ENCODE measurements at places on chromosomes 12 and 14. TPM values are rescaled to one million over a fixed set of nuclear protein-coding genes. Genes with fewer than 3 reads are reported as not detected.

DNA sequence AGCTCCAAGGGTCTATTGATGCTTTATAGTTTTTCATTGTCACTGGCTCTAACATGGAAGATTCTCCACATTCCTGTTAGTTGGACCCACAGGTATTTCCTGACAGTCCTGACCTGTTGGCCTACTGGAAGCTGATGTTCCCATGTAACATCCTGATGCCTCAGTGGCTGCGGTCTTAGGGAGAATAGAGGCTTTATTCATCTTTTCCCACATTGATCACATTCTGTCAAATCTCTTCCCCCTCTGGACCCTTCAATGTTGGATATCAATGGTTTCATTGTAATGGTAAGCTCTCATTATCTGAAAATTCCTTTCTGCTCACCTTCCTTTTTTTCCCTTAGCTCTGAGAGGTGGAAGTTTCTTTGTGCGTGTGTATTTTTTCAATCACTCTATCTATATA is 280.9 kb upstream of the TBX3 start:
- DNase-seq, result no peak

DNA sequence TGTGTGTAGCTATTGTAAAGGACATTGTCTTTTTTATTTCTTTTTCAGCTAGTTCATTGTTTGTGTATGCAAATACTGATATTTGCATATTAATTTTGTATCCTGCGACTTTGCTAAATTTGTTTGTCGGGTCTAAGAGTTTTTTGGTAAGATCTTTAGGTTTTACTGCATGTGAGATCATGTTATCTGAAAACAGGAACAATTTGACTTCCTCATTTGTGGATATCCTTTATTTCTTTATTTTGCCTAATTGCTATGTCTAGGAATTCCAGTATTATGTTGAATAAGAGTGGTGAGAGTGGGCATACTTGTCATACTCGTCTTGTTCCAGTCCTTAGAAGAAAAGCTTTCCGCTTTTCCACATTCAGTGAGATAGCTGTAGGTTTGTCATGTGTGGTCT is 28.8 kb downstream of the SIX4 start:
- DNase-seq, result no peak

SERPINA4 gene
- not detected for total RNA-seq

MUCL1 gene
- total RNA-seq, result not detected

INSM2 gene
- total RNA-seq, result 1.5 TPM

DNA sequence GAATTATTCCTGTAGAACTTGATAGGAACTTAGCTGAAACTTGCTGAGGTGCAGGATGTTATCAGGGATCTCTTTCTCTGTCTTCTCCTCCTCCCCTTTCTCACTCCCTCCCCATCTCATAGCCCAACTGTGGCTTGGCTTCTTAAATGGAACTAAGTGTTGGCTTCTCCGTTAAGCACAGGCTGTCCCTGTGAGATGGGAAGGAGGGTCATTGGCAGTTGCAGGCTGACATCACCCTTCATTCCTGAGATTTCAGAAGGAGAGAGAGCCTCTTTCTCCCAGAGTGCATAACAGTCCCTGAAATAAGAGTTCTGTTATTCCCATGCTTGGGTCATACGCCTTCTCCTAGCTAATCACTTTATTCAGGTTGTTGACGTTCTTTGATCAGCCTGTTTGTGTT is 162.0 kb downstream of the UNC79 start:
- no peak for DNase-seq

GRCh38 chr14:59583755-59584154 is 7.1 kb upstream of the CCDC175 start:
- DNase-seq, result no peak

NANOG gene
- total RNA-seq, result 0.17 TPM

- DNase-seq, result no peak
These were observed 229.2 kb downstream of the EMP1 start for GRCh38 chr12:13425766-13426165.

DNA sequence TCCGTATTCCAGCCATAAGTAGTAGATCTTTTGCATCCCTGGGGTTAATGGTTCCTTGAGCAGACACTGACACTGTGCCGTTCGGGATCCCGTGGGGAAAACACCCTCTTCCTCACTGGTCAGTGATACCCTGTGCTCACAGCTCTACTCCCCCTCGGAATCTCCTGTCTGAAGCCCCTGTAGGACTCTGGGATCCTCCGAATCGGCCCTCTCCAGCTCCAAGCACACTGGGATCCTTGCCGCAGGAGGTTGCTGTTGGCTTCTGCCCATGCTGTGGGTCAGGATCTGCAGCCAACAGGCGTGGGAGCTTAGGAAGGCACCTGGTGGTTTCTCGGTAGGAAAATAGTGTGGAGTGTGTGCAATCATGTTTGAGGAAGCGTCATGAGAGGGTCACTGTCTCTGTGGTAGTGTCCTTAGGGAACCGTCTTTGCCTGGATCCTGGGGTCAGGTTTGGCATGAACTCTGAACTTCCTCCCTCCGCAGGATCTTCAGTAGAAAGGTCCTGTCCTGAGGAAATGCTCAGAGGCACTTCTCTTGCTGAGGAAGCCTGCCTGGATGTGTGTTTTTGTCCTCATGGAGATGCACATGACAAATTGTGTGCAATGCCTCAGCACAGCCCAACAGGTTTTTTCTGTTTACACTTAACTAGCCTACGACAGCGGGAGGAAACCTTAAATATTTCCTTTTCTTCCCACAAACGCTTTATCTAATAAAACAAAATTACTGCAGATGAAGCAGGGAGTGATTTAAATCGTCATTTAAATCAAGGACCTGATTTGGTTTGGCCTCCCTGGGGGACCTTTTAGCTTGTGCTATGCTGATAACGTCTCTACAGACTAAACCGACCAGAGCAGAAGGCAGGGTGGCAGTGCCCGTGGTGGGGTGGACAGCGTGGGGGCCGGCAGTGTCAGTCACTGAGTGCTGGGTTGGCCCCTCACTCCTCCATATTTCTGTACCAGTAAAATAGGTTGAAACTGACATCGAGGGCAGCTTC is 18.7 kb downstream of the FBXL14 start:
- no peak for DNase-seq

DNA sequence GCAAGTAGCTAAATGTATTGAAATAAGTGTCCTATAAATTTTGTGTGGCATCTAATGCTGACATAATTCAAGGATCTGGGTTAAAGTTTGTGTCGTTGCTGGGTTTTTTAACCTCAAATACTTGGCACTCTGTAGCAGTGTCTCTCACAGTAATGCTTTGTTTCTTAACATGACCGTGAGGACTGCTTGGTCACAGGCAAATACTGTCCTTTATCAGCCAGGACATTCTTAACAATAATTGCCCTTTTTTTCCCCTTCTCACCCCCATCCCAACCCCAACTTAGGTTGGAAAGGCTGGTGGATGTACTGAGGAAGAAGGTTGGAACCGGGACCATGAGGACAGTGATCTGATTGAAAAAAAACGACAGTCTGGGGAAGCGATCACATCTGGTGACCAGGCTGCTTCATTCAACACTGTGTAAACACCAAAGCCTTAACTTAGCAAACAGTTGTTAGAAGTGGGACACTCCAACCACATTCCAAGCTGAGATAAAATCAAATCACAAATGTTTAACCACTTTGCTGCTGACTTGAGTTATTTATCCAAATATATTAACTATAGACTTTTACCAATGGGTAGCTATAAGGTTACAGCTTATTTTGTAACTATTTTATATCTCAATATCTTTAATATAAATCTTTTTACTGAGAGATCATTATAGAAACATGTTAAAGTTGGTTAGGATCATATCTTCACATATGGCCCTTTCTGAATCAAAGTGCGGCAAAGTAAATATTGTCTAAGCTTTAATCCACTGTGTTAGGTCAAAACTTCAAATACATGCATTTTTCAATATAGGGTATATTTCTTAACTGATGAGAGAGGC is 48.2 kb downstream of the FOXA1 start:
- peak; percentile 13 for DNase-seq

- DNase-seq, result no peak
These were observed 38.1 kb upstream of the FAM181A start for GRCh38 chr14:93888995-93889394.

- DNase-seq, result no peak
These were observed 64.7 kb upstream of the GNPNAT1 start for GRCh38 chr14:52856139-52856538.

DNA sequence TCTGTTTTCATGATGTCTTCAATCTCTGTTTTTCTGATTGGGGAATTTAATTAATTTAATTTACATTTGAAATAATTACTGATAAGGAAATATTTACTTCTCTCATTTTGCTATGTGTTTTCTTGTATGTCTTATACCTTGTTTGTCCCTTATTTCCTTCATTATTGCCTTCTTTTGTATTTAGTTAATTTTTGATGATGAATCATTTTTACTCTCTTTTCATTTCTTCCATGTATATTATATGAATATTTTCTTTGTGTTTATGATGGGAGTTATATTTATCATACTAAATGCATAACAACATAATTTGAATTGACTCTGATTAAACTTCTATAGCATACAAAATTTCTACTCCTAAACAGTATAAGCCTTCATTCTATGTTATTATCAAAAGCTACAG is 309.6 kb downstream of the LRFN5 start:
- no peak for DNase-seq

YY1 gene
- 55.3 TPM for total RNA-seq

- DNase-seq, result no peak
These were observed 1103.6 kb downstream of the BCL11B start for GRCh38 chr14:98168211-98168985.

DNA sequence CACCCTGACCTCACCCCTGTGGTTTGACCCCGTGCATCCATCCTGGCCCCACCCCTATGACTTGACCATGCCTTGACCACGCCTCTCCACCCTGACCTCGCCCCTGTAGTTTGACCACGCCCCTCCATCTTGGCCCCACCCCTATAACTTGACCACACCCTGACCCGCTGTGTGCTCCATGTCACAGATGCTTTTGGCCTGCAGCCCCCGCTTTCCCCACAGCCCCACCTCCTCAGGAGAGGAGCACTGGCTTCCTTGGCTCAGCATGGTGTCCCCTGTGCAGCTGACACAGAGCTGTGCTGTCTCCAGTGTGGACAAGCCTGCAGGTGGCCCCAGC is 269.9 kb upstream of the SFSWAP start:
- no peak for DNase-seq

GRCh38 chr14:61621444-61621843 is 73.9 kb upstream of the HIF1A start:
- DNase-seq, result no peak

- DNase-seq, result no peak
These were observed 25.0 kb downstream of the CFAP54 start for GRCh38 chr12:96514328-96514727.

MRPL51 gene
- total RNA-seq, result 180 TPM

DENND5B gene
- total RNA-seq, result 18.8 TPM

ALKBH1 gene
- 10.7 TPM for total RNA-seq

- DNase-seq, result no peak
These were observed at the start of gene SPATS2 for GRCh38 chr12:49367381-49368239. TSS of gene SPATS2 (plus strand) at chr12:49367462. CDS start at chr12:49461013, 93,551 bp downstream.

CEBPE gene
- 0.17 TPM for total RNA-seq

GRCh38 chr14:105282098-105282725 is 18.6 kb downstream of the BRF1 start:
- no peak for DNase-seq

DNA sequence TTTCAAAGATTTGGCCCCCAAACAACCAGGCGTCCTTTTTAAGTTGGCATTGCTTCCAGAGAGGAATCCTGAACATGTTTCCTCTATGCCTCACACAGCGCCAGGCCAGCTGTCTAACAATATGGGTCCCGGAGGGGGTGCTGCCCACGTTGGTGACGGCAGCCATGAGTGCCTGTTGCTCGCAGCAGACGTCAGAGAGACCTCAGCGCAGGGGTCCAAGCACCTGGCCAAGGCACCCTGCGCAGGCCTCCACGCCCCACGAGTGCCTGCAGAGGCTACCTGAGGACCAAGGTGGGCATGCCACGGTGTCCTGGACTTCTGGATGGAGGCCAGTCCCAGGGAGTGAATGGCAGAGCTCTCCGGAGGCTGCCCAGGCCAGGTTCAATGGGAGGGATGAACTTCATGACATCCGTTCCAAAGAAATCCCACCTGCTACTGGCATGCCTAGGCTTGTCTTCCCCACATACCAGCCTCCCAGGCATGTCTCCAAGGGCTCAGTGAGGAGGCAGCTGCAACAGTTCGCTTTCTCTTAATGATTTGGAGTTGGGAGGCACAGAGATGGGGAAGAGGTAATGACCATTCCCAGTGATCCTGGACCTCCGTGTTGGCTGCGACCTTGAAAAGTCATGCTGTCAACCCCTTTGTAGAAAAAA is 11.6 kb upstream of the FOXN3 start:
- DNase-seq, result no peak

GRCh38 chr12:90801776-90802175 is 153.2 kb downstream of the CCER1 start:
- DNase-seq, result no peak

- no peak for DNase-seq
These were observed 4.9 kb upstream of the DYNLL1 start for GRCh38 chr12:120490833-120491512.

GRCh38 chr14:20969336-20969735 is 14.0 kb downstream of the RNASE2 start:
- no peak for DNase-seq

- no peak for DNase-seq
These were observed 64.9 kb downstream of the TMX1 start for GRCh38 chr14:51304941-51305340.

GRCh38 chr12:93154753-93155480 is 222.8 kb upstream of the NUDT4 start:
- peak; percentile 85 for DNase-seq

DNA sequence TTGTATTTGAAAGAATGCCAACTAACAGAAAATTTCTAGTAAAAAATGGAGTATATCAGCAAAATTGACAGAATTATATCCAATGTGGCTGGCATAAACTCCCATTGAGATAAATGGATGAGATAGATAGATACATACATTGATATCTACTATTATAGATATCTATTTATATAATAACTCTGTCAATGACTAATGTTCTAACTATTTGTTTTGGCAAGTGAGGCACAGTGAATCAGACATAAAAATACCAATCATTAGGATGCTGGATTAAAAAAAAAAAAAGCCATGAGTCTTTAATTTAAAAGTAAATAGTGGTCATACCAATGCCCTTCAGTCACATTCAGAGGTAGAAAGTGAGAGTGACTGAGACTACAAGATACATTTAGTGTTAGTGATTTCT is 33.7 kb upstream of the GLIPR1 start:
- no peak for DNase-seq

DNA sequence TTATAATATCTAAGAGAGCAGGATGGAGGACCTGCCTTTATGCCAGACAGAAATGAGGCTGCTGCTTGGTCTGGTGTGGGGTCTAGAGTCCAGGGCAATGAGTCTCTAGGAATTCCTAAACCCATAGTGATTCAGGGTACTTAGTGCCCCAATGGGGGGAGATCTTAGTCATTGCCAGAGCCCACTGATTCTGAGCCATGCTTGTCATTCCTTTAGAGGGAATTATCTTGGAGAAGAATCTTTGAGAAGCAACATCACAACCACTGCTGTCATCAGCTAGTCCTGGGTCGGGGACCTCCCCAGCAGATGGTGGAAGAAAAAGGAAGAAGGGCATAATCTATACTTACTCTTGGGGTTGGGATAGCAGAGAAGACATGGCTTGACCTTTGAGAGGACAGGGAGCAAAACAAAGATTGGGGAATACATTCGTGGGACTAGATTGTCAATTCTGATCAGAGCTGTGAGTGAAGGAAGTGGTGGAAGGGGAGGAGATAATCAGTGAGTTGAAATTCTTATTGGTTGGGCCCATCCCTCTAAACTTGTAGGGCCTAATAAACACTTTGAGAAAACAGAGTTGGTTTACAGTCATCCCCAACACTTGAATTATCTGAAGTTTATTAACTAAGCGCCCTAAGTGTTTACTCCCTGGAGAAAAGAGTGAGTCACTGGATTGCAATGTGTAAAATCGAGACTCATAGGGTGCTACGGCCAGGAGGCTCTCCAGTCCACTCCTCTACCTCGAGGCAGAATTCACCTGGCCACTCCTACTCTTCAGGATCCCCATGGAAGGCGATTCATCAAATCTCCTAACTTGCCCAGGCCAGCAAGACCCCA is 3.0 kb upstream of the KRT3 start:
- no peak for DNase-seq

Data from spinal cord (tissue), 10 donors.